Renal pelvis (tissue), 12 donors: ENCODE measurements at places on chromosomes 7 and 10. TPM values are rescaled to one million over a fixed set of nuclear protein-coding genes. Genes with fewer than 3 reads are reported as not detected.

GRCh38 chr7:44486693-44487092, 3.8 kb downstream of the NUDCD3 start:
- DNase-seq: no peak

DNA sequence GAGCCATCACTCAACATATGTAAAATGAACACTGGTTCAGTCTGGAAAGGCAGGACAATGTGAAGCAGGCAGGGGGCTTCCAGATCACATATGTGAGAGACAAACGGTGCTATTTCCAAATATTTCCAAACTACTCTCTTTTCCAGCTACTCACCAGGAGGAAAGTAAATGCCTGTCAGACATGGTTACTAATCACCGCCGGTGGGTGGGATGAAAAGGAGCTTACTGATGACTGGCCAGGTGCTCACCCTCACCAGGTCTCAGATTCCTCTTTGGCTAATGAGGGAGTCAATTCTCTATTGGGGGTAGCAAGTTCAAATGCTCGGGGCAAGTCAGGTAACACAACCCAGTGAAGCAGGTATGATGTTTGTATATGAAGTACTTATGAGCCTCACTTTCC, 9.7 kb upstream of the MSMB start:
- no peak for DNase-seq

The ATOH7 gene
- 1.4 TPM for polyA plus RNA-seq

- no peak for DNase-seq
Measured at GRCh38 chr7:114988755-114989375, 67.0 kb downstream of the MDFIC start.
